ENCODE measurements at places on chromosomes 16 and 17.

GRCh38 chr17:5598457-5598856 lies 14.1 kb upstream of the NLRP1 start:
- no peak for DNase-seq

DNA sequence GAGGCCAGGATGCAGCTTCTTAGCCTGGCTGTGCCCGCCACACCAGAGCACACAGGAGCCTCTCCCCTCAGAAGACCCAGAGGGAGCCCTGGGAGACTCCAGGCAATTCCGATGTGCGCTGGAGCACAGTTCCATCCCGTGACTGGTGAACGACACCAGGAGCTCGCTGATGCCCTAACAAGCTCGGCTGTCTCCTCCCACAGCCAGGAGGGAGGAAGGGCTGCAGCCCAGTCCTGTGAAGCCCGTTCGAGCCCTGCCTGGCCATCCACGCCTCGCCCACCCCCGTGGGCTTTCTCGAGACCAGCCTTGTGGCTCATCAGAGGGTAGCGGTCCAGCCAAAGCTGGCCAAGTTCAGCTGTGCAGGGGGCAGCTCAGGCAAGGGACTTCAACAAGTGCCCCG lies 21.8 kb upstream of the RASD1 start:
- no peak for DNase-seq

GRCh38 chr17:29195465-29196081 lies 15.4 kb upstream of the MYO18A start:
- no peak for DNase-seq

- DNase-seq: peak; percentile 91
Observed at GRCh38 chr16:4957720-4958509, at the start of gene SEC14L5. TSS of gene SEC14L5 (plus strand) at chr16:4958330. CDS start at chr16:4959324, 994 bp downstream.

DNA sequence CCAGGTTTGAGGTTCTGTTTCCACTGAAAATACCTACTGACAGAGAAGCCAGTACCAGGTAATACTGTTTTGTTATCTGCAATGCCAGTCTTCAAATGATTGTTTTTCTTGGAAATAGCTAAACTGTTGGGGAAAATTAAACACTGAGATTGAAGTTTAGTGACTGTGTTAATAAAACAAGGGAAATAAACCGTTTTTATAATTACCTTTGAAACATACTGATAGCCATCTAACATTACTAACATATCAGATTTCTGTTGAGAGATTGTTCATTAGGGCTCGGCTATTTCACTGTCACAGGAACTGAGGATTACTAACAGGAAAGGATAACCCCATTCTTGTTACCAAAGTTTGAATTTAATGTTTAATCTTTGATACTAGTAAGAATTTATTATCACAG lies 42.1 kb downstream of the CYB5B start:
- DNase-seq: no peak

Measured in activated CD4-positive, alpha-beta T cell treated with anti-CD3 and anti-CD28 coated beads, Interleukin-2, amount 50 U/mL, for 24 hours (primary cell).